Vein endothelial cell (primary cell): ENCODE measurements at places on chromosomes 7 and 10. TPM values are rescaled to one million over a fixed set of nuclear protein-coding genes. Genes with fewer than 3 reads are reported as not detected.

The CHCHD3 gene
- 61.1 and 84.6 TPM in 2 replicates for total RNA-seq

The BHLHA15 gene
- total RNA-seq, result 0.38 and 0.98 TPM in 2 replicates

The JMJD1C gene
- total RNA-seq, result 168 and 232 TPM in 2 replicates

The SPDYE8 gene
- total RNA-seq, result not detected in 2 replicates

The NPC1L1 gene
- total RNA-seq, result not detected in 2 replicates

The MUC3A gene
- under 0.01 TPM in 1 of 2 replicates, not detected in the other for total RNA-seq

The FBXO24 gene
- total RNA-seq, result 0.19 and 0.65 TPM in 2 replicates

The NRF1 gene
- total RNA-seq, result 13.4 and 16.9 TPM in 2 replicates

The CRTAC1 gene
- 1.3 and 3.4 TPM in 2 replicates for total RNA-seq

The SEMA3C gene
- 0.33 and 0.38 TPM in 2 replicates for total RNA-seq

The ATG9B gene
- under 0.01 and 0.10 TPM in 2 replicates for total RNA-seq

The FGFBP3 gene
- total RNA-seq, result 0.29 and 0.65 TPM in 2 replicates
